ENCODE measurements at places on chromosomes 12 and 14.

DNA sequence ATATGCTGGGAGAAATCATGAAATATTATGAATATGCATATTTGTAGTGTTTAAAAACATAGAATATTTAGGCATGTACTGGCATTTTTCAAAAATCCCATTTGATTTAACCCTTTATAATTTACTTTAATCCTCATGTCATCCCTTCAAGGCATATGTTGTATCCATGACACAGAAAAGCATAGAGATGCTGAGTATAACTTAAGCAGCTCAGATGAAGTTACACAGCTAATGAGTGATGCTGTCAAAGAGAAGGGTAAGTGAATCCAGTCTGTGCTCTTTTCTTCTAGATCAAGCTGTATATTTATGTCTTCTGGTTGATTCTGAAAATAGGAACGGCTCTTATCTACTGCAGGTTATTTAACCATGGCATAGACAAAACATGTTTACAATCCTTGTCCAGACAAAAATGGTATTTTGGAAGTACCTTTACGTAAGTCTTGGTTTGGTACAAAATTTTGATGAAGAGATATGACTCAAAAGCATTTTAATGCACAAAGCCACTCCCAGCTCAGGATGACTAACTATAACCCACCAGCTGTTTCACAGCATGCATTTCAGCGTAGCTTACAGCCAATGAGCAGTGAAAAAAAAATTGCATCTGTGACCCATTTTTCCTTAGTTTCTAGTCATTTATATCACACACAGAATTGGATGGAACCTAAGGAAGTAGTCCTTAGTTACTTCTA is 201.7 kb downstream of the STXBP6 start:
- no peak for DNase-seq

GRCh38 chr14:92039063-92039718 is 668 bp downstream of the TRIP11 start:
- DNase-seq: no peak

- DNase-seq: no peak
Measured at GRCh38 chr12:32947206-32948067, 50.9 kb upstream of the PKP2 start.

DNA sequence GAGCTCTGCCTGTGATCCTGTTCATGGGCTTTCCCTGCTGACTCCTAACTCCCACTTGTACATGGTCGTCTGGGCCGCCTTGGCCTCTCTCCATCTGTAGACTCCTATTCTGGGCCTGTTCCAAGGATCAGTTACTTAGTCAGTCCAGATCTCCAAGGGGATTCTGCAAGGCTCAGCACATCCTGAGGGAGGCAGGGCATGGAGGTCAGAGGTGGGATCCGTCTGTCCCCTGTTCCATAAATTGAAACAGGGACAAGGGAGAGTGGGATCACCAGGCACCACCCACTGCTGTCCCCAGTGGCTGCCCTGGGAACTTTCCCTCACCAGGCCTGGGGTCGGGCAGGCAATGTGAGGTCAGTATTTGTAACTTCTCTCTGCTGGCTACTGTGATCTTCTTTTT is 43.5 kb downstream of the KCTD10 start:
- no peak for DNase-seq

GRCh38 chr14:91327250-91327595 is 82.7 kb upstream of the GPR68 start:
- DNase-seq: no peak

GRCh38 chr12:89831310-89832095 is 122.9 kb upstream of the ATP2B1 start:
- no peak for DNase-seq

- DNase-seq: no peak
Measured at GRCh38 chr12:109203480-109203879, 87.1 kb downstream of the ACACB start.

- DNase-seq: no peak
Measured at GRCh38 chr14:54146601-54147000, 190.0 kb upstream of the BMP4 start.

DNA sequence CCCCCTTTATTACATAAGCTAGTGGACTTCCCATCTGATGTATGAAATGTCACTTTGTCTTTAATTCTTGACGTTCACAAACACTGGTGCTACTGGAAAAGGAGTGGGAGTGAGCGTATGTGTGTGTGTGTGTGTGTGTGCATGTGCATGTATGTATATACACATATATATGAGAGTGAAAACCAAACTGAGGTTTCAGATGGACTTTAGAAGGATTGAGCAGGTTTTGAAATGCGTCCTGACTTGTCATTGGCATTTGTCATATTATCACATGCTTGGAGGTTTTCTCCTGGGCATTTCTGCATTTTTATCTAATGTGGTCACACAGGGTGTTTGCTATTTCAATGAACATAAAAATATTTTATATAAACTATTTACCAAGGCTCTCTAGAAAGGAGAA is 1085.9 kb downstream of the BCL11B start:
- DNase-seq: no peak

- no peak for DNase-seq
Measured at GRCh38 chr12:103523771-103524170, 28.0 kb upstream of the C12orf42 start.

All from ovary (tissue), 10 donors.